ENCODE measurements at places on chromosomes 6 and 20.

DNA sequence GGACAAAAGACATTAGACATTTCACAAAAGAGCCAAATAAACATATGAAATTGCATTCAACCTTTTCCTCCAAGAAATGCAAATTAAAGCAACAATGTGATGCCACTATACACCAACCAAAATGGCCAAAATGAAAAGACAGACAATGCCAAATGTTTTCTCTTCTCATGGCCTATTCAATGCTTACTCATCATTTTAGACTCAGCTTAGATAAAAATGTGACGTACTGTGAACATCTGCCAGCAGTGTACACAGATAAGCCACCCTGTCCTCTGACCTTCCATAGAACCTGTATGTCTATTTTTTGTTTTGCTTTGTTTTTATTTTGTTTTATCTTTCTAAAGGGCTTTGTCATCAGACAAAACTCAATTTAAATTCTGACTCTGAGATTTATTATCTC lies 385.2 kb downstream of the FRK start:
- no peak for DNase-seq

DNA sequence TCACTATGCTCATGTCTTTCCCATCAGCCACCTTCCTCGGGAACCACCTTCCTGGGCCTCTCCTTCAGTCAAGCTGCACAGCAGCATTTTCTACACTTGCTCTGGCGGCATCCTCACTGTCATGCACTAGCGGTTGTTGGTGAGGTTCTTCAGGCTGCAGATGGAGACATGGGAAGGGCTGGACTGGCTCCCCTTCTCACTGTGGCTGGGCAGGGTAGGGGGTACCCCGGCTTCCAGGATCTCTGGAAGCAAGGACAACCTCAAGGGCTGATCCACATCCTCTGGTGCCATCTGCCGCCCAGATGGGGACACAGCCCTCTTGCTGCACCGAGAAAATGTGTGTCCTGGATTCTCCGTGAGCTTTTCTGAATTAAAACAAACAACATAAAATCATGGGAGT lies 180.1 kb upstream of the RNF24 start:
- DNase-seq, result peak; percentile 54

GRCh38 chr6:127483399-127484055 lies 24.3 kb upstream of the KIAA0408 start:
- DNase-seq, result no peak

DNA sequence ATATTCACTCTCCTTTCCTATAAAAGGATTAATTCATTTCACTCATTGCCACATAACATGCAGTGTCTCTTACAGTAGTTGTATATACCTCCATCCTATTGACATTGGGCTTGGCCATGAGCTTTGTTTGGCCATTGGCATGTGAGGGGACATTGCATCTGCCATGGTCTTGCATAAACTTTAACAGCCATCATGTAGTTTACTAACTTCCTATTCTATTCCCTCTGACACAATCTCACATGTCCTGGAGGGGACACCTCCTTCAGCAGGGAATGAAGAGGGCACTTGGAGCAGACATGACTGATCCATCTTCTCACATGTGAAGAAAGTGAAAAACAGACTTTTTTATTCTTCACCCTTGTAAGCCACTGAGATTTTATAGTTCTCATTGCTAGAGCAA lies 115.5 kb upstream of the MARCKS start:
- DNase-seq, result no peak

DNA sequence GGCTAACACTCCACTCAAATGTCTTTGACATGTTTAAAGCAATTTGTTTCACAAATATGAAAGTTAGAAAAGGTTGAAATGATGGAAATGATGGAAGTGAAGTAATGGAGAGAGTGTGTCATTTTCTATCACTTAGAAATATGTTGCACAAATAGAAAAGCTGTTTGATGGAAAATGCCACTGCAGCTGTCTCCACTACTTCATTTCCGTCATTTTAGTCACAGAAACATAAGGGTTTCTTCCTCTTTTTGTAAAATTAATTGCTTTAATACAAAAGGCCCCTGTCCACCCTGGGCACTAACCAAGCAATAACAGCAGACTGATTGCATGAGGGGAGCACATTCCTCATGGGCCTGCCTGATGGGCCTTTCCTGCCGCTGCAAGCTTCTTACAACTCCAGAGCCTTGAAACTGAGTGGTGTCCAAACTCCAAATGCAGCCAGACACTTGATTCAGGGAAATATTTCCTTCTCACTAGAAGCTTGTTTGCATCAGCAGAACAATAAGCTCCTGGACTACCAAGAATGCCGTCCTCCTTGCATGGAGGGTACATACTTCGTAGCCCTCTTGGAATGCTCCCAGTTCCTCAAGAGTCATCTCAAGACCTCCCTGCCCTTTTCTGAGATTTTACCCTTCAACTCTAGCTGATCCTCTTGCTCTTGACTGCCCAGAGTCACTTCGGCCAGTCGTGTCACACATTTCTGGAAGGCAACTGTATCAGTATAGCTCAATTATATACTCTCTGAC lies 36.1 kb downstream of the F13A1 start:
- no peak for DNase-seq

DNA sequence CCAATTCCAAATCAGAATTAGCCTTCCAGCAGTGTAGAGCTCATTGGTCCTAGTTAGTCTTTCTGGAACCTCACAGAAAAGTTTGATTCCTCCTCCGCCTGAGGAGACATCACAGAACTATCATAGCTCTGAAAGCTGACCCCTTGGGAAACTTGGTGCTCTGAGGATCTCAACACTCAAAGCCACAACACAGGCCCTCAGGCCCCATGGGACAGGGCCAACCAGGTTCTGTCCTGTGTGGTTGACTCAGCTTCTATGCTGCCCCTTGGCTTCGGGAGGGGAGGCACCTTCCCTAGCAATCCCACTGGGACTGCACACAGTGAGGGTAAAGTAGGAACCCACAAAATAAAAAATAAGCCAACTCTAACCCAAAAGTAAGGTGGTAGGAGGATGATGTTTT lies 237.5 kb upstream of the ECI2 start:
- no peak for DNase-seq

DNA sequence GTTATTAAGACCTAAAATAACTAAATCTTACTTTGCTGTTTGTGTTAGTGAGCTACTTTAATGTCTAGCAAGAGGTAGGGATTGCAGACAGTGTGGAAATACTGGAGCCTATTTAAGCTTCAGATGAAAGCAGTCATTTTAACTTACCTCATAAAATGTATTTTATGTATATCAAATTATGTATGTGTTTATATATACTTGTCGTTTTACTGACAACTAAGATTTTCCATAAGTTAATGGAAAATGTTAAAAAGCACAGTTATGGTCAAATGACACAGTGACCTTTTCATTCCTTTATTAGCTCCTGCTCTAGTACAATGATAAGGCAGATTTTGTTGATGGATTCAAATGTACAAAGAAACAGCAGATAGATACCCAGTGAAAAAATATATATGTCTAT lies 34.6 kb downstream of the QKI start:
- no peak for DNase-seq

- DNase-seq, result no peak
Observed at GRCh38 chr6:128883906-128884305, 968 bp downstream of the LAMA2 start.

- DNase-seq, result no peak
Observed at GRCh38 chr20:34099675-34100074, 12.4 kb downstream of the EIF2S2 start.

GRCh38 chr6:152189736-152190135 lies 382.3 kb downstream of the ESR1 start:
- no peak for DNase-seq

DNA sequence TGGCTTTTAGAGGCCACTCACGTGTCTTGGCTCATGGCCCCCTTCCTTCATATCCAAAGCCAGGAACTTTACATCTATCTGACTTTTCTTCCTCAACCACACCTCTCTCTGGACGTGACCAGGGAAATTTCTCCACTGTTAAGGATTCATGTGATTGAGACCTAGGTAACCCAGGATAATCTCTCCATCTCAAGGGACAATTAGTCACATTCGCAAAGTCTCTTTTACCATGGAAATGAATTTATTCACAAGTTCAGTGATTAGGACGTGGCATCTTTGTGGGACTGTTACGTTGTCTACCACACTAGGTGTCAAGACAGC lies 227.5 kb upstream of the RAB32 start:
- DNase-seq, result no peak

DNA sequence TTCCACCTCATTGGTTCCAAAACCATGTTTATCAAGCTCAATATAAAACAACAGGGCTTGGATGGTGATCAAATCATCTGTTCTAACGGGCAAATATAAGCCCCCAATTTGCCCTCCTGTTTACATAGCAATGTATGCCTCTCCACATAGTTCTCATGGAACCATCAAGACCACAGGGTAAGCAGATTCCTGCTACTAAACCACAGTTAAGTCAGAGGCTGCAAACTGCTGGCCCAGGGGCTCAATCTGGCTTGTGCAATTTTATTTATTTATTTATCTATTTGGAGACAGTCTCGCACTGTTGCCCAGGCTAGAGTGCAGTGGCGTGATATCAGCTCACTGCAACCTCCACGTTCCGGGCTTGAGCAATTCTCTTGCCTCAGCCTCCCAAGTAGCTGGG lies 18.9 kb upstream of the MTHFD1L start:
- DNase-seq, result no peak

GRCh38 chr6:147390909-147391536 lies 117.5 kb upstream of the SAMD5 start:
- no peak for DNase-seq

DNA sequence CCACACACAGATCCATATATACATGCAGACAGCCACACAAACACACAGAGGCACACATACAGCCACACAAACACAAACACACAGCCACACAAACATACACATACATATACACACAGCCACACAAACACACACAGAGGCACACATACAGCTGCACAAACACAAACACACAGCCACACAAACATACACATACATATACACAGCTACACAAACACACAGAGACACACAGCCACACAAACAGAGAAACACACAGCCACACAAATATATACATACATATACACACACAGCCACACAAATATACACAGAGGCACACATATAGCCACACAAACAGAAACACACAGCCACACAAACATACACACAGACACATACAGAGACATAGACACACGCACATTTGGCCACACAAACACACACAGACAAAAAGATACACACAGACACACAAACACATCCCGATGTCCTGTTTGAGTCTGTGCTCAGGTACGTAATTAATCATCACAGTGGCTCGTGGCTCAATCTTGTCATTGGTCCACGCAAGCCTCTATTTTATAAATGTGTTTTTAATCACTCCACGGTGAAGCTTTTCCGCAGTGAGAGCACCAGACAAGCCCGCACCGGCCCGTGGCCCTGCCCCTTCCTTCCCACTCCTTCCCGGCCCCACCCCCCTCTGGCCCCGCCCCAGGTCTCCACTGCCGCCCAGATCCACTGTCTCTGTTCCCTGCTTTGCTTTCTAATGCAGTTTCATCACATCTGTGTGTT lies 135.3 kb downstream of the CDH4 start:
- no peak for DNase-seq

DNA sequence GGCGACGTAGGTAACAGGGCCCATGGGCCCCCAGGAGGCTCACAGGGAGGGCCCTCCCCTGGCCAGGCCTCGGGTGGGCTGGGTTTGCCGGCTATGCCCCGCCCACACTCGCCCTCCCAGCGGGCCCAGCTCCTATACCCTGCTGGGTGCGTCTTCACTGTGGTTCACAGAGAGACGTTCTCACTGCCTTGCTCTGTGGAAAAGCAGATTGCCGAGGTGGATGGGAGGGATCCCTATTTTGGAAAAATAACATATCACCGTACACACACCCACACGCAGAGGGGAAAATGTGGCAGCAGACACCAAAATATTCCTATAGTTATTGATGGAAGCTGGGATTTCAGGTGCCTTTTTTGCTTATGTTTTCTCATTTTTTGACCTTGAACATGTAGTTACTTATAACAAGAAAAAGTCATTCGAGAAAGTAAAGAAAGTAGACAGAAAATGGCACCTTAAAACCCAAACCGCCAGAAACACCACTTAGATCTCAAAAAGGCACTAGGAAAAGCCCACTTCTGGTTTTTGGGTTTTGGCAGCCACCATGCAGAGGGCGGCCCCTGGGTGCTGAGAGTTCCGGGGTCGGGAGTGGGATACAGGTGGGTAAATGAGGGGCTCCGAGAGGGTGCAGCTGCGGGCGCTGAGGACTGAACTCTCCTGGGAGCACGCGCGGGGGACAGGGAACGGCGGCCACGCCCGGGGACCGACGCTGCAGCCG lies 49.4 kb downstream of the TMEM242 start:
- no peak for DNase-seq

DNA sequence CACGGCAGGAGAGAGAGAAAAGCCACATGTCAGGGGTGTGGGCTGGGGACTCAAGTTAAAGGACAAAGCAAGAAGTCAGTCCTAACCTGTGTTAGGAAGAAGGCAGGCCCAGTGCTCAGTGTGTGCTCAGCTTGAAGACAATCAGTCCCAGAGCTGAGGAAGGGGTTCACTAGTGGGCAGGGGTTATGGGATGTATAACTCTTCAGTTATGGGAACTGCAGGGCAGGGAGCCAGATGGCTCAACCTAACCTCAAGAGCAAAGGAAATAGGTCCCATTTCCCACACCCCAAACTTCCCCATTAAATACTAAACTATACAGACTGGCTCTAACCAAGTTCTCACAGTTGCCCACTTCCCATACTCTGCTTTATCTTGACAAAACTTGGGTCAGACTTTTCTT lies 7.4 kb upstream of the SSTR4 start:
- DNase-seq, result no peak

GRCh38 chr6:45664707-45665106 lies 287.0 kb upstream of the SUPT3H start:
- no peak for DNase-seq

DNA sequence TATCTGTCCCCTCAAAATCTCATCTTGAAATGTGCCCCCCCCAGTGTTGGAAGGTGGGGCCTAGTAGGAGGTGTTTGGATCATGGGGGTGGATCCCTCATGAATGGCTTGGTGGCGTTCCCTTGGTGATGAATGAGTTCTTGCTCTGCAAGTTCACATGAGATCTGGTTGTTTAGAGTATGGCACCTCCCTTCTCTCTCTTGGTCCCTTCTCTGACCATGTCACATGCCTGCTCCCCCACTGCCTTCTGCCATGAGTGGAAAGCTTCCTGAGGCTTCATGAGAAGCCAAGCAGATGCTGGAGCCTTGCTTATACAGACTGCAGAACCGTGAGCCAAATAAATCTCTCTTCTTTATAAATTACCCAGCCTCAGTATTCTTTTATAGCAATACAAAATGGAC lies 70.9 kb downstream of the MAN1A1 start:
- DNase-seq, result no peak

GRCh38 chr20:57710841-57711240 lies 1.0 kb upstream of the PMEPA1 start:
- no peak for DNase-seq

GRCh38 chr20:60069656-60070055 lies 111.4 kb downstream of the CDH26 start:
- DNase-seq, result no peak

- DNase-seq, result no peak
Observed at GRCh38 chr20:2518558-2518957, 9.8 kb upstream of the ZNF343 start.
